ENCODE measurements at places on chromosomes 7 and 10. TPM values are rescaled to one million over a fixed set of nuclear protein-coding genes. Genes with fewer than 3 reads are reported as not detected.

Gene FRMD4A
- 13.7 TPM for total RNA-seq

Gene SLC26A5
- not detected for total RNA-seq

DNA sequence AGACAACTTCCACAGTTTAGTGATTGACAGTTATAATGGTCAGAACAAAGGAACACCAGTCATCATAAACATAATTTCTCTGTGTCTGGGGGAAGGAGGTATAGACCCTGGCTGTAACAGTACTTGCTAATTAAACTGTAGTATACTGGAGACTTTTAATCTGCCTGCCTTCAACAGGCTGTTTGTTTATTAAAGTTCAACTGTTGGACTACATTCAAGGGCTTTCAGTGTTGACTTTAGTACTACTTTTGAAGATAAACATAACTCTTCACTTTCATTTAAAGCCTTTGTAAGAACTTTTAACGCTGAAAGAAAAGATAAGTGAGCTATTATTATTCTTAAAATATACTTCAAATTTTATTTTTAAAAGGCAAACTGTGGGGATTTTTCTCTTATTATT, 15.5 kb upstream of the PTTG1IP2 start:
- no peak for ATAC-seq

Gene PITX3
- not detected for total RNA-seq

Gene TLX1
- not detected for total RNA-seq

DNA sequence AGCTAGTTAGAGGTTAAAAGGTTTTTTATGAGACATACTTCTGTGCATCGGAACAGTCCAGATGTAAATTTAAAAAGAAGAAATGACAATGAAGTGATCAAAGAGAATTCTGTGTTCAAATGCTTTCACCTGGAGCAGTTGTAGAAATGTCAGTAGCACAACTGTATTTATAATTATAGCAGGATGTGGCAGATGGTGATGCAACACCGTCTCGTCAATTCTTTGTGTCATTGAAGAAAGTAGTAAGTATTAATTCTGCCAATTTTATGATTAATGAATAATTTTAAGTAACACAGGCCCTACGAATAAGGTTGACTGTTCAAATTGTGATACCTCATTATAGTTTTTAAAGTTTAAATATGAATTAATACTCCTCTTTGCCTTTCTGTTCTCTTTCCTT, 171.1 kb downstream of the ADK start:
- ATAC-seq, result no peak

Gene TBX20
- not detected for total RNA-seq

GRCh38 chr7:83655951-83656556, 7.1 kb upstream of the SEMA3E start:
- ATAC-seq, result peak; percentile 62

DNA sequence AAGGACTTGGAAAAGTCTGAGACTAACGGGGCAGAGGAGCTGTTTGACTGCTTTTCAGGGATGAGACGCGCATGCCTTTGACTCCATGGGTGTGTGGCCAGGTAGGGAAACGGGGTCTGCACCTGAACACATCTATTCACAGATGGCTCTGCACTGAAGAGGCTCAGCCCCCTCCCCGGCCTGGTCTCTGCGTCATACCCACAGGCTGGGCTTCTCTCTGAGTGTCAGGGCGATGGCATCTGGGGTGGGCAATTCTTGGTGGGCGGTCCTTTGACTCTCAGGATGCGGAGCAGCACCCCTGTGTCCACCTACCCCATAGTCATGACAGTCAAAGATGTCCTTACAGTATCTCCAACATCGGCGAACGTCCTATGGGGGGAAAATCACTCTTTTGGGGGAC, 23.0 kb downstream of the PFKP start:
- ATAC-seq, result no peak

DNA sequence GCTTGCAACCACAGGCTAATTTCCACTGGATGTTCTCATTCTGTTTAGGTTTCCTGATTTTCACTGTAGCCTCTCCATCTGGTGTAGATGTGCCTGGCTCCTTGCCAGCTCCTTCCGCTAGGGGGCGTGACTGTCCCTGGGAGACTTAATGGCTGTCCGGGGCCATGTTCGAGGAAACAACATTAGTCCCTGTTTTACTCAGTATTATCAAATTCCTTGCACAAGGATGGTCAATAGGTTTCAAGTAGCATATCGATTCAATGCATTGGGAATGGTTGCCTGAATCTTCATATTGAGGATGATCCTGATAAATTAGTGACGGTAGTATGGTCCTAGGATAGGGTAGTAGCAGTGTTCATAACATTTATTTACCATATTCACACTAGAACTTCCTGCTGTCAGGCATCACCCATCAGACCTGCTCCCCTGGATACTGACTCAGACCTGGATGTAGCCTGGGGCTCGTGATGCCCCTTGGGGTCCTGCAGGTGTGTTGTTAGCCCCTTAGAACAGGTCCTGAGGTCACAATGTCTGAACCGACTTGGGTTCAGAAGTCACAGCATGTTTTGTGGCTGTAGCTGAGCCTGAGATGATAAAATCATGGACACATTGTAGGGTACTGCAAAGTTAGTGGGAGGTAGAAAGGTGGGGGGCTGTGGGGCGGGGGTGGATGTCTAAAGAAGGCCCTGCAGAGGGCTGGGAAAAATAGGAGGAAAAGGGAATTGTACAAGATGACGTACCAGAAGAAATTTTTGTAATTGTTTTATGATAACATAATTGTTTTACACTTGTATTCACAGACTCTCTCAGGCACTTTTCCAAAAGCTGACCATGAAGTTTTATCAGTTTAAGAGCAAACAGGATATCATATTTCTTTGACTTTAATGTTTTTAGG, 8.9 kb upstream of the EXOC6 start:
- peak; percentile 16 for ATAC-seq

DNA sequence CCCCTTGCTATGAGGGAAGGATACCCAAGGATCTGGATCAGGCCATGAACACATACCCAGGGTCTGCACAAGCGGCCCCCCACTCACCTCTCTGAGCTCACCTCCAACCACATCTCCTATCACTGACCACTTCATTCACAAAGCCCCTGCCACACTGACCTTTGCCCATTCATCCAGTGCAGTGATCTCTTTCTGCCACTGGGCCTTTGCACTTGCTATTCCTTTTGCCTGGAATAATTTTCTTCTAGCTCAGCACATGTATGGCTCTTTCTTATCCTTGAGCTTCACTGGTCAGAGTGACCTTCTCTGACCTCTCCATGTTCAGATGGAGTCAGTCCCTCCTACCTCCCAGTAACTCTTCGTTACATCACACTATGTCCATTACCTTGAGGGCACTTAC, 48.3 kb downstream of the ADRA2A start:
- no peak for ATAC-seq

Gene GJD4
- not detected for total RNA-seq

GRCh38 chr10:86659161-86659691, 4.9 kb downstream of the OPN4 start:
- ATAC-seq, result no peak

- ATAC-seq, result no peak
Observed at GRCh38 chr7:43112459-43112940, at the start of gene HECW1. Gene HECW1 (plus strand): TSS chr7:43112647. CDS start chr7:43243906, 131,259 bp downstream.

Gene JMJD1C
- total RNA-seq, result 88.2 TPM

DNA sequence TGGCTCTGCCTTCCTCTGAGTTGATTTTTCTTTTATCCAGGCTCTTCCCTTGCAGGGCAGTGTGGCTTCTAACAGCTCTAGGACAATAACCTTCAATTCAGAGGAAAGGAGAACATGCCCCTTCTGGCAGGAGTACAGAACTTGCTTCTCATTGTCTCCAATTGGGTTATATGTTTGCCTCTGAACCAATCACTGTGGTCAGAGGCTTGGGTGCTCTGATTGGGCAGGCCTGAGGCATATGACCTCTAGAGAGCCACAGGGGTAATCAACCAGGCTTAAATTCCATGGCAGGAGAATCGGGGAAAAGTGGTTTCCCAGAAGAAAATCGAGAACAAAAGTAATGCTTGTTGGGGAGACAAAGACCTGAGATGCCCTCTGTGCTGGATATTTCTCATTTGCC, 240.0 kb downstream of the REEP3 start:
- no peak for ATAC-seq

DNA sequence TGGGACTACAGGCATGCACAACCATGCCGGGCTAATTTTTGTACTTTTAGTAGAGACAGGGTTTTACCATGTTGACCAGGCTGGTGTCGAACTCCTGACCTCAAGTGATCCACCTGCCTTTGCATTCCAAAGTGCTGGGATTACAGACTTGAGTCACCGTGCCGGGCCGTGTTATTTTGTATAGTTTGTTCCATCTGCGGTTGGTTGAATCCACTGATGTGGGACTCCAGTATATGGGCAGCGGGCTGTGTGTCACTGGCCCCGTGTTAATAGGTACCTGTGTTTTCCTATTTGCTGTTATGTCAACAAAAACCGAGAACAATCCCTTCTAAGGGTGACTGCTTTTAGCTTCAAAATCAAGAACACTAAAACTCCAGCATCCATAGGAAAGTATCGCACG, 297.6 kb upstream of the PITRM1 start:
- no peak for ATAC-seq
